ENCODE measurements at places on chromosomes 5 and 9. TPM values are rescaled to one million over a fixed set of nuclear protein-coding genes. Genes with fewer than 3 reads are reported as not detected.
A peak's percentile ranks its signal among the peaks of the same experiment; 100 is the strongest.

DNA sequence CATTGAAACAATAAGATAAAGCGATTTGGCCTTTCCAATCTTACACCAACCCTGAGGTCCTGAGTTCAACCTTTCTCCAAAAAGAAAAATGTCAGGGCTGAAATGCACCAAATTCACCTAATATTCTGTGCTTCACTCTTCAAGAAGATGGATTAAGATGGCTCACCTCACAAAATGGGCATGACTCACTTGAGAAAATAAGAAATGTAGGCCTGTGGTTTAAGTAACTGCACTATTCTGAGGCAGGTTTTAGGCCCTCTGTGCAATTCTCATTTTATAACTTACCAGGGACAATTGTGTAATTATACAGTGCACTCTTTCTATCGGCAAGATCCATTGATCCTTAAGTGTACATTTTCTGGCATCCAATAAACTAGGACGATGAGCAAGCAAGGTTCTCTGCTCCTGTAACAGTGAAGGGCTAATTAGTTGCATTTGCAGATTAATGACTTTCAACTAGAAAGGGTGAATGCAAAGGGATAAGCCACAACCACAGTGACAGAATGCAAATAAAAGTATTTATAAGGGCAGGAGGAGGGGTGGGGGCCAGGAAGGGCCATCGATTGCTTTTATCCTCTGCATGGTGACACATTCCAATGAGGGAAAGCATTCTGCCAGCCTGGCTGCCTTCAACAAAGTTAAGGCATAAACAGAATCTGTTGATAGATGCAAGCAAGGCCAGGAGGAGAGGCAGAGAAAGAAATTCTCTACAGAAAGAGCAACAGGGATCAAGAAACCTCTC lies 214.5 kb downstream of the CAAP1 start:
- no peak for DNase-seq
- H3K27me3 ChIP-seq = peaks cover 2% of the 10 kb centered on the region
- no peak overlapping the region for H3K4me3 ChIP-seq
- no peaks in the 10 kb centered on the region for H3K36me3 ChIP-seq
- H3K4me1 ChIP-seq = no peaks in the 10 kb centered on the region

- DNase-seq = no peak
- peaks cover 28% of the 10 kb centered on the region for H3K4me1 ChIP-seq
- H3K27me3 ChIP-seq = no peaks in the 10 kb centered on the region
- no peak overlapping the region for H3K27ac ChIP-seq
These were observed 2.7 kb downstream of the SURF1 start for GRCh38 chr9:133353548-133353947.

GRCh38 chr5:137989419-137989818 lies 43.5 kb downstream of the FAM13B start:
- H3K36me3 ChIP-seq = peaks cover 2% of the 10 kb centered on the region
- no peak for DNase-seq

DNA sequence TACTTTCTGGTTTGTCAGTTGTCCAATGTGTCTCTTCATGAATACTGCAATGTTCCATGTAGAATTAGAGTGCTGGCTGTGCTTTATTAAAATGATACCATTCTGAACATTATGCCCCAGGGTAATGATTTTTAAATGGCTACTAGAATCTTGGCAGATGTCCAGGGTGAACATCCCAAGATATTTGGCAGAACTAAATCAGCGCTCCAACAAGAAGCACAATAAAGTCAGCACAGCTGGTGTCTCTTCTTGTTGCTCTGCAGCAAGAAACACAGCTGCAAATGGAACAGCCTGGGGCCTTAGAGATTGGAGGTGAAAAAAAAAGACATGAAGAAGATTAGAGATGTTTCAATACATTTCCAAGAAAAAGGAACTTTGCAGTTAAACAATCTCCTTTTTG lies 248.3 kb downstream of the CDH18 start:
- no peaks in the 10 kb centered on the region for H3K27me3 ChIP-seq
- no peak overlapping the region for H3K27ac ChIP-seq
- no peak overlapping the region for H3K4me3 ChIP-seq
- H3K4me1 ChIP-seq = no peaks in the 10 kb centered on the region

DNA sequence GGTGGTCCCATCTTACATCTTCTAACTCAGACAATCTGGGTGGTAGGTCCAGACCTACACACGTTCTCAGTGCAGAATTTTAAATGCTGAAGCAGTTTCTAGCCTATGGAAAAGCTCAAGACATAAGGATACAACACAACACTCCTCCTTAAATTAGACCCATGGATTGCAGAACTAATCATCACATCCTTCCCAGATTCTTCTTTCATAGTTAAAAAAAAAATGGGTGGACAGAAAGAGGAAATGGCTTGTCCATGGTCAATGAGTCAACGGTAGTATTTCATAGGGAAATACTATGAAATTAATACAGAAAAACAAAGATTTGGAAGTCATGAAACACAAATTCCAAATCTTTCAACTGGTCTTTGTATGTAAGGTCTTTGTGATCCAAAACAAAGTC lies 106.9 kb downstream of the PAPPA start:
- no peaks in the 10 kb centered on the region for H3K4me1 ChIP-seq
- H3K27me3 ChIP-seq = no peaks in the 10 kb centered on the region
- no peak overlapping the region for H3K4me3 ChIP-seq
- H3K27ac ChIP-seq = no peak overlapping the region
- DNase-seq = no peak

DNA sequence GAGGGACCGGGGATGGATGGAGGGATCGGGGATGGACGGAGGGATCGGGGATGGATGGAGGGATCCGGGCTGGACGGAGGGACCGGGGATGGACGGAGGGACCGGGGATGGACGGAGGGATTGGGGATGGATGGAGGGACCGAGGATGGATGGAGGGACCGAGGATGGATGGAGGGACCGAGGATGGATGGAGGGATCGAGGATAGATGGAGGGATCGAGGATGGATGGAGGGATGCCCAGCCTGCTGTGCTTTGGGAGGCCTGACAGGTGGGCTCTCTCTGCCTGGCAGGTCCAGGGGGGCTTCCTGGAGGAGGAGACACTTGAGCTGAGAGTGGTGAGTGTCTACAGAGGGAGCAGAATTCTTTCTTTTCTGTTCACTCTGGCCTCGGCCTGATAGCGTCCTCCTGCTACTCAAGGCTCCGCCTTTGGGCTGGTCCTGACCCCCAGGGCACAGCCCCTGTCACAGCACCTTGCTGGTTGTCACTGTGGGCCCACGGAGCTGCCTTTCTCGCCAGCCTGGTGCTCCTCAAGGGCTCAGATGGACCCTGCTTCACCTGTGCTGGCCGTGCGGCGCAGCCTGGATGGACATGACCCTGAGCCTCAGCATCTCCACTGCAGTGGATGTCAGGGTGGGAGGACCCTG lies 42.2 kb upstream of the RNF130 start:
- H3K4me3 ChIP-seq = no peak overlapping the region
- no peak overlapping the region for H3K27ac ChIP-seq
- H3K27me3 ChIP-seq = no peaks in the 10 kb centered on the region
- H3K4me1 ChIP-seq = no peaks in the 10 kb centered on the region
- DNase-seq = no peak
- no peaks in the 10 kb centered on the region for H3K36me3 ChIP-seq

- H3K27me3 ChIP-seq = no peaks in the 10 kb centered on the region
- H3K4me1 ChIP-seq = no peaks in the 10 kb centered on the region
- H3K36me3 ChIP-seq = no peaks in the 10 kb centered on the region
- H3K27ac ChIP-seq = no peak overlapping the region
These were observed 19.4 kb upstream of the RECK start for GRCh38 chr9:36017278-36017677.

- H3K4me3 ChIP-seq = no peak overlapping the region
- DNase-seq = no peak
- H3K36me3 ChIP-seq = no peaks in the 10 kb centered on the region
- no peaks in the 10 kb centered on the region for H3K4me1 ChIP-seq
- H3K27ac ChIP-seq = no peak overlapping the region
These were observed 201.7 kb upstream of the PANK3 start for GRCh38 chr5:168780888-168781287.

DNA sequence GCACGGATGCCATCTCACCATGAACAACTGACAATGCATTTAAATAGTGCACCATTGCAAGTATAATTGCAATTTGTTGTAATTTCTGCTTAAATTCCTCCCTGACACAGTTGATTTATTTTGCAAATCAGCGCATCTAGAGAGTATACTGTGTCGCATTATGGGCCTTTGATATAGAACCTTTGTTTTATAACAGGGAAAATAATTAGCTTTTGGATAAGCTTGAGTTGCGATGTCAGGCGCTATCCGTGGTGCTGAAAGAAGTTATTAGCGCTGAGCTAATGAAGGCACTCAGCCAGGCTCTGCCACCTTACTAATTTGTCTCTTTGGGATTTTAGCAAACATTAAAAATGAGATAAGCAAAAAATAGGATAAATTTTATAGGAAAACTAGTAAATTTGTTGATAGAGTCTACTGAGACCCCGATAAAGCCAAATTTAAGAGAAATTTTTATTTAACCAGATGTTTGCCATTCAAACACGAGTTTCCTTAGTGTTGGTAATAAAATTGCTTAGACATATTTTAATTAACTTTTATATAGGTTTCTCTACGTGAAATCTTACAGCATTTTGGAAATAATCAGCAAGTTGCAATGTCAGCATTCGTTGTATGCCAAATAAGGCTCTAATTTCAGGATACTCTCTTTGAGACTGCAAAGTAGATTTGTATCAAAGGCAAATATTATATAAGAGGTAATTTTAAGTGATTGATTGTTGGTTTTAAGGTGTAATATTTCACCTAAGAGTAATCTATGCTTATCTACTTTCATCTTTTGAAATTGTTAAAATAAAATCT lies 355.5 kb downstream of the TLR4 start:
- H3K4me1 ChIP-seq = no peaks in the 10 kb centered on the region
- no peak for DNase-seq
- H3K36me3 ChIP-seq = no peaks in the 10 kb centered on the region
- H3K4me3 ChIP-seq = no peak overlapping the region
- H3K27ac ChIP-seq = no peak overlapping the region

DNA sequence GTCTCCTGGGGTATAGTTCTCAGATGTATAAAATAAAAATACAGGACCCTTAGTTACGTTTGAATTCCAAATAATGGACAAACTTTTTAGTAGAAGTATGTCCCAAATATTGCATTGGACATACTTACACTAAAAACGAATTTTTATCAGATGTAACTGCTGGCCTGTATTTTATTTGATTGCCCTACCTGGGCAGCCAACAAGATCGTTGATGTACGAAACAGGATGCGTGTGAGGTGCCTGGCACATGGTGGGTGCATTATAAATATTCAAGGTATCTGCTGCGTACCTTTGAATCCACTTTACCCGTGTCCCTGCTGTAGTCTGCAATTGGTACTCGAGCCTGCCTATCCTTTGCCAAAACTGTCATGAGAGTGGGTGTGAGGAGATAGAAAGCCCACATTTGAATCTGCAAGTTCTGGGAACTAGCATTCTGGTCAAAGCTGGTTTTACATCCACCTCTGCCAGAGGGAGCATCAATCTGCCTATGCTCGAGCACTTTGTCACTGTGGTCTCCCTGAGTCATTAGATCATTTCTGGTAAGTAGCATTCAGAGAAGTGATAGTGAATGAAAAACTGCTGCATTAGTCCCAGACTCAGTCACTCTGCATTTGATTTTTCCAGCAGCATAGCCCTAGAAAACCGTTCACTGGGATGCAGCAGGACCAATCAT lies 133.7 kb upstream of the IQGAP2 start:
- H3K36me3 ChIP-seq = no peaks in the 10 kb centered on the region
- no peaks in the 10 kb centered on the region for H3K27me3 ChIP-seq
- no peak overlapping the region for H3K27ac ChIP-seq
- H3K4me1 ChIP-seq = no peaks in the 10 kb centered on the region
- no peak overlapping the region for H3K4me3 ChIP-seq

DNA sequence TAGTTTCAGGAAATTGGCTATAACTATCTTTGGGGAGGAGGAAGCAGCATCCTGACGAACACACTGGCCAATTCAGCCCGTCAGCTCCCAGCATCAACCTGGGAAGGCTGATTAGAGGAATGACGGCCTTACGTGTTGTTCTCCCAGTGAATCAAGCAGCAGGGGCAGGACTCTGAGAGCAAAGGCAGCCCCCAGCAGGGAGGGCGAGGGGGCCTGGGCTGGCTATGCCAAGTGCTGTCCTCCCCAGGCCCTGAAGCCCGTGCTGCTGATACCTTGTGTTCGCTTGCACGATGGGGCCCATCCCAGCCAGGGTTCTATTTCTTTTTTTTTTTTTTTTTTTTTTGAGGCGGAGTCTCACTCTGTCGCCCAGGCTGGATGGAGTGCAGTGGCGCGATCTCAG lies 254.1 kb downstream of the FSTL4 start:
- no peaks in the 10 kb centered on the region for H3K36me3 ChIP-seq
- H3K4me3 ChIP-seq = no peak overlapping the region
- no peaks in the 10 kb centered on the region for H3K4me1 ChIP-seq
- no peaks in the 10 kb centered on the region for H3K27me3 ChIP-seq
- DNase-seq = no peak
- no peak overlapping the region for H3K27ac ChIP-seq

- H3K27me3 ChIP-seq = no peaks in the 10 kb centered on the region
- no peak overlapping the region for H3K4me3 ChIP-seq
- no peak for DNase-seq
- peaks cover 69% of the 10 kb centered on the region for H3K4me1 ChIP-seq
- peak overlapping the region; percentile 79 for H3K27ac ChIP-seq
These were observed 63.4 kb downstream of the RXRA start for GRCh38 chr9:134389642-134390041.

- no peaks in the 10 kb centered on the region for H3K36me3 ChIP-seq
- no peak overlapping the region for H3K4me3 ChIP-seq
- DNase-seq = no peak
- H3K27ac ChIP-seq = no peak overlapping the region
- no peaks in the 10 kb centered on the region for H3K4me1 ChIP-seq
These were observed 372.0 kb upstream of the KCNN2 start for GRCh38 chr5:113989913-113990305.

DNA sequence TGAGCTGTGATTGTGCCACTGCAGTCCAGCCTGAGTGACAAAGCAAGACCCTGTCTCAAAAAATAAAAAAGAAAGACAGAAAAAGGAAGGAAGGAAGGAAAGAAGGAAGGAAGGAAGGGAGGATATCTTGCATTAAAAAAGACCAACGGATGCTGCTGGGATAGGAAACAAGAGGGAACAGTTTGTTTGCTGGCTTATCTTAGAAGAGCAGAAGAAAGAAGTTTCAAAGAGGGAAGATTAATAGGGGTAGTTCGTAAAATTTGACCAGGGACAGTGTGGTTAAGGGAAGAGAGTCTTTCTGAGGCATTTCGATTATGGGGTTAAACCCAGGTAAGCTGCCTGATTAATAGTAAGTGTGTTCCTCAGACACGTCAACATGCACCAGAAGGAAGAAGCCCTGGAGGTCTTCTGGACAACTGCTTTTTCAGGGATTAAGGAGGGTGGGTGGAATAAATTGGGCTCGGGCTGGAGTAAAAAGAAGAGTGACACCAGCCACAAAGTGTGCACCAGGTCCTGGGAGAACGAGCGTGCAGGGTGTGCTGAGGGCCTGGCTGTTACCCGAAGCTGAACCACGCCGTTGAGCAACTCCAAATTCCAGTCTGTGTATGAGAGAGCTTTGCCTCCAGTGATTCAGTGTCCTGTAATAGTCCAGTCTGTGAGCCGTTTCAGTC lies 24.8 kb downstream of the FYB1 start:
- H3K27me3 ChIP-seq = no peaks in the 10 kb centered on the region
- no peaks in the 10 kb centered on the region for H3K36me3 ChIP-seq
- no peaks in the 10 kb centered on the region for H3K4me1 ChIP-seq

GMCL2 gene
- not detected for total RNA-seq

PTGER4 gene
- total RNA-seq = 6.8 TPM

SPAAR gene
- total RNA-seq = 2.4 TPM

PDLIM4 gene
- total RNA-seq = 0.93 TPM
